ENCODE measurements at places on chromosomes 5 and 9. TPM values are rescaled to one million over a fixed set of nuclear protein-coding genes. Genes with fewer than 3 reads are reported as not detected.

Gene CDX1
- not detected for total RNA-seq

Gene KCTD16
- 0.25 TPM for total RNA-seq

GRCh38 chr9:118609355-118610044 is 759.7 kb downstream of the BRINP1 start:
- no peaks in the 10 kb centered on the region for H3K36me3 ChIP-seq
- no peak overlapping the region for H3K27ac ChIP-seq
- H3K4me1 ChIP-seq, result no peaks in the 10 kb centered on the region
- no peak for DNase-seq
- no peak overlapping the region for H3K4me3 ChIP-seq
- H3K27me3 ChIP-seq, result no peaks in the 10 kb centered on the region

- no peak for DNase-seq
- no peak overlapping the region for H3K27ac ChIP-seq
- H3K4me1 ChIP-seq, result peaks cover 25% of the 10 kb centered on the region
- H3K27me3 ChIP-seq, result no peaks in the 10 kb centered on the region
Observed at GRCh38 chr5:170270293-170271069, 27.1 kb downstream of the LCP2 start.

- no peak for DNase-seq
- H3K27me3 ChIP-seq, result no peaks in the 10 kb centered on the region
- H3K27ac ChIP-seq, result peak overlapping the region; percentile 62
- H3K4me1 ChIP-seq, result peaks cover 34% of the 10 kb centered on the region
Observed at GRCh38 chr9:129751841-129752801, 721 bp downstream of the PTGES start.

DNA sequence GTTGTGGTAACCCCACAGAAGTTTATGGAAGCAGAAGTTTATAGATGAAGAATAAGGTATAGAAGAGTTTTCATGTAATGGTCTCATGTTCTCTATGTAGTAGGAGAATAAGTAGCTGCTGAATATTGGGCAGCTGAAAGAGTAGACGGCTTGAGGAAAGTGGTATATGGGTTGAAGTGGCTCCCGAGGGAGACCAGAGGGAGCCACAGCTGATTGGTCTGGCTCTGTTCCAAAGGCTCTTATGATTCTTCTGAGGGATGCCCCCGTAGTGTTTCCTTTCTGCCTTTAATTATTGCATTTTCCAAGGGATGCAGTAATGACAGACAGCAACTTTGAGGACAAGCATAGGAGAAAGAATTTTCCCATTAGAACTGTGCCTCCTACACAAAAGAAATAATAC is 30.1 kb upstream of the TENT2 start:
- no peaks in the 10 kb centered on the region for H3K36me3 ChIP-seq
- no peaks in the 10 kb centered on the region for H3K27me3 ChIP-seq
- DNase-seq, result no peak
- no peaks in the 10 kb centered on the region for H3K4me1 ChIP-seq
- H3K27ac ChIP-seq, result no peak overlapping the region
- no peak overlapping the region for H3K4me3 ChIP-seq

- DNase-seq, result no peak
- H3K36me3 ChIP-seq, result no peaks in the 10 kb centered on the region
- no peak overlapping the region for H3K27ac ChIP-seq
- H3K4me3 ChIP-seq, result no peak overlapping the region
- no peaks in the 10 kb centered on the region for H3K4me1 ChIP-seq
- no peaks in the 10 kb centered on the region for H3K27me3 ChIP-seq
Observed at GRCh38 chr9:91694081-91694870, 255.8 kb downstream of the ROR2 start.

GRCh38 chr5:136434795-136435194 is 69.5 kb upstream of the TRPC7 start:
- DNase-seq, result no peak
- H3K4me3 ChIP-seq, result no peak overlapping the region
- no peaks in the 10 kb centered on the region for H3K27me3 ChIP-seq
- H3K36me3 ChIP-seq, result no peaks in the 10 kb centered on the region
- no peaks in the 10 kb centered on the region for H3K4me1 ChIP-seq

DNA sequence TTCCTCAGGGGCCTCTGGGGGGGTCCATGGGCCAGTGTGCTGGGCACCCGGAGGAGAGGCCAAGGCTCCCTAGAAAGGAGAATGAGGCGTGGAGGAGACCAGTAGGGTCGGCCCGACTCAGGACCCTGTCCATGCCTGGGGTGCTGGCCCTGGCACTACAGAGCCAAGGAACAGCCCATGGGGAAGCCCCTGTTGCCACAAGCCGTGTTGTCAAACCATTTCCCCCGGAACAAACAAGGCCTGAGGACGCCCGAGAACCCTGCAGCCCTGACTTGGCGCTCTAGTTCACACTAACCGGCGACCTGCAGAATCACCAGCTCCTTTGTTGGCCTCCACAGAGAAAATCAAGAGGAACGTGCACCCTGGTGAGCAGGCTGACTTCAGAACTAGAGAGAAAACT is 41.6 kb upstream of the SLC12A7 start:
- H3K4me1 ChIP-seq, result peaks cover 7% of the 10 kb centered on the region
- H3K27ac ChIP-seq, result no peak overlapping the region
- H3K27me3 ChIP-seq, result peaks cover 8% of the 10 kb centered on the region

- no peak overlapping the region for H3K27ac ChIP-seq
- no peak for DNase-seq
- H3K27me3 ChIP-seq, result no peaks in the 10 kb centered on the region
- H3K4me1 ChIP-seq, result peaks cover 12% of the 10 kb centered on the region
Observed at GRCh38 chr5:107383414-107383813, 287.3 kb downstream of the EFNA5 start.

All from vagina (tissue), 2 donors.